ENCODE measurements at places on chromosomes 1 and 21.

DNA sequence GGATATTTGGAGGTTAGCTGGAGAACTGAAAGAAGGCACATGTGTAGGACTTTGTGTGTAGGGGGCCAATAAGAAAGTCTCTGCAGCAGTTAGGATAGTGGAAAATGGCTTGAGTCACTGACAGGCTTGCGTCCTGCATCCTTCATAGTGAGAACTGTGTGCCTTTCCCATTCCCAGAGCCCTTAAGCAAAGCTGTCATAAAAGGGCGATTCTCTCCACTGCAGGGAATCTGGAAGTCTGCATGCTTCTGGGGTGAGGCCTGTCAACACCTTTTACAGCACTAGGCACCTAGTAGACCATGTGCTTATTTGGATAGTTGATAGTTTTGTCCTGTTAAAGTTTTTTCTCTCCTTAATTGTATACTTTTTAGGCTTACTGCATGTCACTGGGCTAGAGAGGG lies 39.4 kb upstream of the MACF1 start:
- DNase-seq: no peak

DNA sequence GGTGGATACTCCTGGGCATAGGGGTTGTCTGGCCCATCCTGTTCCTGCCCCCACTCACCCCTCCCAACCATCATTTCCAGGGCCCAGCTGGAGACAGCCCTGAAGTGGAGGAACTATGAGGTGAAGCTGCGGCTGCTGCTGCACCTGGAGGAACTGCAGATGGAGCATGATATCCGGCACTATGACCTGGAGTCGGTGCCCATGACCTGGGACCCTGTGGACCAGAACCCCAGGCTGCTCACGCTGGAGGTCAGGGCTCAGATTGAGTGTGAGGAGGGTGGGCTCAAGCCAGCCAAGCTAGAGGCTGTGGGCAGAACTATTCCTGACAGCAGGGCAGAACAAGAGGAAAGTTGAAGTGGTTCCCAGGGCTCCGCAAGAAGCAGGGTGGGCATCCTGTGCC lies 14.2 kb downstream of the RHOC start:
- DNase-seq: no peak

GRCh38 chr1:36160388-36160948 lies 4.5 kb downstream of the MAP7D1 start:
- DNase-seq: no peak

GRCh38 chr1:238404921-238405320 lies 514.2 kb upstream of the ZP4 start:
- no peak for DNase-seq

GRCh38 chr21:44701023-44701400 lies 4.0 kb downstream of the KRTAP10-12 start:
- no peak for DNase-seq

DNA sequence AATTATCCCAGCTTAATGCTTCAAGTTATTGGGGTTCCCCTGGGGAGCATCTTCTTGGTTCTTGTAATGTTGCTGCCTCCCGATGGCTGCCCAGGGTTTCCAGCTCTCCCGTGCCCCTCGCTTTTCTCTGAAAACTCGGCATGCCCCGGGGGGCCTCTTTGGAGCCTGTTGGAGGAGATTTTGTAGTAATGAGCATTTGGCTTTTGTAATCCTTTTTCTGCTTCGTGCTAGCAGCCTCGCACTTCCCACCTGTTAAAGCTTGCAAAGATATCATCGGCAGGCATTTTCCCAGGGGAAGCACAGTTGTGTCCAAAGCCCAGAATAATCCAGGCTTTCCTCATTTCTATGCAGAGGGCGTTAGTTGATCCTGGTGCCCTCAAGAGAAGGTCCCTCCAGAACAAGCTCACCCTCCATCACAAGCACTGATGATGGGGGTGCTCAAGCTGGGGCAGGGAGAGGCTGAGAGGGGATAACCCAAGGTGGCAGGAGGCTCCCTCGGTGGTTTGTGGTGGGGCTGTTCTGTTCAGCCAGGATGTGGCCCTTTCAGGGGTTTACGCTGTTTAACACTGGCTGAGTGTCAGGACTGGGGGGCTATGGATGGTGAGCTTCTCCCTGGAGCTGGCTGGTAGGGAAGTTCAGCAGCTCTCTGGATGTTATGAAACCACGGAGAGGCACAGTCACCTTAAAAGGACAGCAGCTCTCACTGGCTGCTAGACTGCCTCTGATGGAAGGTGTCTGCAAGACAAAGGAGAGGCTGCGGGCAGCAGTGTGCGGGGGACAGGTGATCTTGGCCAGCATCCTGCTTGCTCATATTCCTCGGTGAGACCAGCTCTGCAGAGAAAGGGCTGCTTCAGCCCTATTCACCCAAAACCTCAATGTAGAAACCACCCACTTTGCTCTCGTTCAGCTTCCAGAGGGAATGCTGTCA lies 477.1 kb upstream of the VAMP3 start:
- peak; percentile 38 for DNase-seq

DNA sequence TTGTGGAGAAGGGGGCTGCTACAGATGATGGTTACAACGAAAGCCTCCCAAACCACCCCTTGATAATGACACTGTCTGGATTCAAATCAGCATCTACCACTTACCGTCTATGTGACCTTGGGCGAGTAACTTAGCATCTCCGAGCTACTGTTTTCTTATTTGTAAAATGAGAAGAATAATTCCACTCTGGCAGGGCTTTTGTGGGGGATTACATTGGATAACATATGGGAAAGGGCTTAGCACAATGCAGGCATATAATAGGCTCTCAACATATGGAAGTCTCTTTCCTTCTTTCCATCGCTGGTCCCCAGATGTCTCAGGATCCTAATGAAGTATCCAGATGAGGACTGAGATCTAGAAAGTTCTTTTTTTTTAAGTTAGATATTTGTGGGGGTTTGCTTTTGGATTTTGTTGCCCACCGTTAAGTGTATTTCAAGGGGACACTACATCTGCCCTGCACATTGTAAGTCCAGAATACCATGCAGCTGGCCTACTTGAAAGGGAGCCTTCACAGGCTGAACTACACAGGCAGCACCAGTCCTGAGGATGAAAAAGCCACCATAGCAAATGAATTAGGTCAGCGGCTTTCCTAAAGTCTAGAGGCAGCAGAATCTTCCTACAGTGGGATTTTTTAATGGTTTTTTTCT lies 172.2 kb upstream of the IRF2BP2 start:
- peak; percentile 79 for DNase-seq

DNA sequence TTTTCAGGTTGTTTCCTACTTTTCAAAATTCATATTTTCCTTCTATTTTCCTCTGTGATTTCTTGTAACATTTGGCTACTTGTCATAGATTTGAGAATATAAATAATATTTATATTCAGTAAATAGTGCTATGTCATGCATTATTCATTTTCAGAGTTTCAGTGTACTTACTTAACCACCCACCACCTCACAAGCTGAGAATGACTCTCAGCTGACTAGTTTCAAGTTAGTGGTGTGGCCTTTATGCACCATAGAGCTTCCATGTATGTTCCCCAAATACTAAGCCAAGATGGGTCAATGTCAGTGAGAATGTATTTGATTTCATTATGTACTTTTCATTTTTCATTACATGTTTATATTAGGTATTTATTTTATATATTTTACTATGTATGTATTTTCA lies 56.9 kb upstream of the RGS1 start:
- DNase-seq: no peak

DNA sequence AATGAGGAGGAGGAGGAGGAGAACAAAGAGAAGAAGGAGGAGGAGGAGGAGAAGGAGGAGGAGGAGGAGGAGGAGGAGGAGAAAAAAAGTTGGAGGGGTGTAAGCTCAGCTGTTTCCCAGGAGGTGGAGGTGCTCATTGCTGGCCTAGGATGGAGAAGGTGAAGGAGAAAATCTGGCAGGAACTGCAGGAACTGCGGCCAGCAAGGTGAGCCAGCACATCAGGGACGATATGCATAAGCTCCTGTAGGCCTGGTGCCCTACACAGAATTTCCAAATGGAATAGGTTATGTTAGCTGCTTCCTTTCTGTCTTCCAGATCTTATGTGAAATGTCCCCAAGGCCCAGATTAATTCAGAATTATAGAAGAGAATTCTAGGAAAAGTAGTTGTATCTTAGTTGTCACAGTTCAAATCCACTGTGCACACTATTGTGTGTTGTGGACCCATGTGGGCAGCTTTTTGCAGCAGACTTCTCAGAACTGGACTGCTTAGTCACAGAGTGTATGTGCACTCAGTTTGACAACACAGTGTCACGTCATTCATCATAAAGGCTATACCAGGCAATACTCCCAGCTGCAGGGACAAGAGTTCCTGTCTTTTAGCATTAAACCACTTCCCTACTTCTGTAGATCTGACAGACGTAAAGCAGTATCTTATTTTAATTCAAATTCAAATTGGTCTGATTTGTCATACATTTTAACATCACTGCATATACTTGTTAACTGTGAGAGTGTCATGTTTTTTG lies 303.7 kb downstream of the HLX start:
- no peak for DNase-seq

Data from eye (tissue), 1 donor.